ENCODE measurements at places on chromosomes 1 and 21.

GRCh38 chr21:45829668-45830067, 151.9 kb upstream of the COL6A1 start:
- DNase-seq: no peak

GRCh38 chr1:150525348-150525747, 9.8 kb downstream of the FALEC start:
- DNase-seq: no peak

DNA sequence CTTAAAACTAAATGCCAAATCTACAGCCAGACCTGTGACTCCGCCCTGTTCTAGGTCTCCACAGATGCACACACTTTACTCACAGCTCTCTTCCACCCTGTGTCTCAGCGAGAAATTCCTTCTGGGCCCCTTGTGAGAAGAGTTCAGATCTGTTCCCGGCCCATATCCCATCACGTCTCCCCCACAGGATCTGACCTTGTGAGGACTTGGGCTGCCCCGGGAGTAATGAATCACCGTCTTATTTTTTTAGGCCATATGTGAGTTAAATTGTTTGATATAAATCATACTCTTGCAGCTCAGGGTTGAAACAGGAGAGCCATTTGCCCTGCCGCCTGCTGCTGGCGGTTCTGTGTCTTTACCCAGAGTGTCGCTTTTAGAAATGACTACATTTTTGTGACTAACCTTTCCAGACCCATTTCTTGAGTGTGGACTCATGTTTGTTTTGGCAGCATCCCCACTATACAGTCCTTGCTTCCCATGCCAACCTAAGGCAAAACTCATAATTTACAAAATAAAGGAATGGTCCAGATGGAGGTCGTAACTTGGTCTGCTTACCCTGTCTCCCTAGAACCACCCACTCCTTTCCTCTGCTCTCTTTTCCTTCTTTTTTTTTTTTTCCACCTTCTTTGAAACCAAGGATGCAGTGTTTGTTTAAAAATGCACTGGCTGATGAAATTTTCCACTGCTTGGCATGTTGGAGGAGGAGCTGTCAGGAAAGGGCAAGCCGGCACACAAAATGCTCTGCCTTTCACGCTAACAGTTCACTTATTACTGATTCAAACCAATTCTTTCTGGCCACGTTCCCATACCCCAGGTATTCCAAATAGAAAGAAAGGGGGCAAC, 98.0 kb upstream of the C1orf105 start:
- DNase-seq: no peak

- DNase-seq: no peak
Observed at GRCh38 chr1:225565847-225566246, 87.1 kb downstream of the ENAH start.

- no peak for DNase-seq
Observed at GRCh38 chr1:62426794-62427193, 10.1 kb upstream of the USP1 start.
